SJSA1 (cell line): ENCODE measurements at places on chromosomes 4 and X. TPM values are rescaled to one million over a fixed set of nuclear protein-coding genes. Genes with fewer than 3 reads are reported as not detected.

The GPAT3 gene
- 7.0 and 8.9 TPM in 2 replicates for total RNA-seq

The FAM13A gene
- 11.1 and 15.2 TPM in 2 replicates for total RNA-seq

The PRDM8 gene
- 5.2 and 8.5 TPM in 2 replicates for total RNA-seq

The SSX2 gene
- not detected in 2 replicates for total RNA-seq

The ADRA2C gene
- not detected in 2 replicates for total RNA-seq

GRCh38 chrX:21738210-21738949 lies 19.5 kb downstream of the SMPX start:
- no peaks in the 10 kb centered on the region for H3K4me1 ChIP-seq
- no peaks in the 10 kb centered on the region for H3K27me3 ChIP-seq
- no peak overlapping the region for H3K4me3 ChIP-seq
- no peak overlapping the region for H3K27ac ChIP-seq

DNA sequence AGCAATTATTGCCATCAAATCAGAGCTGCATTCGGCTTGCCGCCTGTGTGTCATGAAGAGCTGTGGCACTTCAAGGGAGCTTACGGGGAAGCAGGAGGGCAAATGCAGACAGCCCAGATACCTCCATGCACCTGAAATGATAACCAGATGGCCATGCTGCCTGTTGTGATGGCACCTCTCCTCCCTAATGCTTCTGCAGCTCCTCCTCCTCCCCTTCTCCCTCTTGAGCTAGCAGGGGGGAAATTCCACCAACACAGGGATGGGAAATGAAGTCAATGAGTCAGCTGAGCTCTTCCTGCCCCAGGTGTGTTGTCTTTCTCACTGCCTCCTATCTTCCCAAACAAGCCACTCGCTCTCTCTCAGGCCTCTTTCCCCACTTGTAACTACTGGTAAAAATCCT lies 565.0 kb downstream of the BCOR start:
- no peaks in the 10 kb centered on the region for H3K4me1 ChIP-seq
- no peak for DNase-seq
- H3K27me3 ChIP-seq: no peaks in the 10 kb centered on the region
- no peaks in the 10 kb centered on the region for H3K36me3 ChIP-seq
- no peak overlapping the region for H3K4me3 ChIP-seq

DNA sequence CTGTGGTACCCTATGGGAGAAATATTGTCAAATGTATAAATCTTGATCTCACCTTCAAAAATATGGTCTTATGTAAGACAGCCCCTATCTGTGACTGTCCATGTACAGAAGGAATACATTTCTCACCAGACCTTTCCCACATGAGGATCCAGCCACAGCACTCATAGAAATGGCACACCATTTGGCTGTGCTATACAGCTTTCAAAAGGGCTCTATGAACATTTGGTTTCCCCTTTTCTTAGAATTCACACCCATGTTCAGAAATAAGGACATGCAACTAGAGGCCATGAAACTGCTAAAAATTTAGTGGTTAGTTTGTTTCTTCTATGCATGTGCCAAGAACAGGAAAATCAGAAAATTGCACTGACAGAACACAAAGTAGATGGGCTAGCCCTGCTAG lies 62.7 kb downstream of the ANTXR2 start:
- peaks cover 47% of the 10 kb centered on the region for H3K4me1 ChIP-seq
- no peaks in the 10 kb centered on the region for H3K27me3 ChIP-seq
- no peak overlapping the region for H3K27ac ChIP-seq
- H3K36me3 ChIP-seq: peaks cover 19% of the 10 kb centered on the region
- no peak overlapping the region for H3K4me3 ChIP-seq
- DNase-seq: no peak

DNA sequence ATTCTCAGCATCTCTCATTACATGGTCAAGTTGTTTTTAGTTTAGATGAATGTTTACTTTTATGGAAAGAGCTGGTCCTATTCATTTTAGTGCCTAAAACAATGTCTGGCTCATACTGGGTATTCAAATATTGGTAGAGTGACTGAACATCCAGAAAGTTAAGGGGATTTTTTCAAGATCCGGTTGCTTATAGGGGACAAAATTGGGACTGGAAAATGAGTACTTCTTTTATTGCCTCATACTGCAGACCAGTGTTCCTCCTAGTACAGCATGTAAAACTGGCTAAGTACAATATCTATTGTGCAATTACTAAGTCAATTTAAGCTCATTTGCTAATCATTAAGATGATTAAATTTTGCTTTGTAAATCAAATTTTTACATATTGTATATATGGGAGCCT lies 13.9 kb downstream of the RP2 start:
- H3K4me3 ChIP-seq: no peak overlapping the region
- H3K36me3 ChIP-seq: no peaks in the 10 kb centered on the region; the same call in 1 of the 2 replicates
- no peaks in the 10 kb centered on the region for H3K27me3 ChIP-seq
- H3K27ac ChIP-seq: no peak overlapping the region
- no peak for DNase-seq
- H3K4me1 ChIP-seq: no peaks in the 10 kb centered on the region

DNA sequence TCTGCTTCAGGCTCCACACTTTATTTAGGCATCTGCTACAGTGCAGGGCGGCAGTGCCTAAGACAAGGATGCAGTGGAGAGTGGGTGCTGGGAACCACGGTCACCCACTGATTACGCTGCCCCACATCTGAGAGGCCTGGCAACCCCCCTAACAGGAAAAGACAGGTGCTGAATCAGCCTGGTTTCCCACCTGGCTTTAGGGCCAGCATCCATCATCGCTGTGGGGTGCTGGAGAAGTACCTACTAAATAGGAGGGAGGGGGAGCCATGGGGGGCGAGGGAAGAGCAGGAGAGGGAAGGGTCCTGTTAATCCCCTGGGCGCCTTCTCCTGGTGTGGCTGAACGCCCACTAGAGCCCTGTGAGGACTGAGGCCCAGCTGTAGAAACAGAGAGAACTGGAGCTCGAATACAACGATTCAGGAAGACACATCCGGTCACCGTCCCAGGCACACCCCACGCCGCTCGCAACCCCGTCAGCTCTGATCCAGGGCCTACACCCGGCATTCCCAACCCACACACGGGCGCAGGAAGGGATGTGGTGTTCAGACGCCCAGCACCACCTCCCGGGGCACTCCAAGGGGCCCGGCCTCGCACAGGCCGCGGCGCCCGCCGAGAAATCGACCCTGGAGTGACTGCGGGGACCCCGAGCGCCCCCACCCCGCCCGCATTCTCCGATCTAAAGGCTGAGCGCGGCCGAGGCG lies 554 bp downstream of the DCTD start:
- no peaks in the 10 kb centered on the region for H3K27me3 ChIP-seq
- H3K4me1 ChIP-seq: peaks cover 22% of the 10 kb centered on the region
- peak overlapping the region; percentile 76 for H3K4me3 ChIP-seq
- peak overlapping the region; percentile 97 for H3K27ac ChIP-seq
- H3K36me3 ChIP-seq: peaks cover 43% of the 10 kb centered on the region
